T47D (cell line): ENCODE measurements at places on chromosomes 3 and 15.
A peak's percentile ranks its signal among the peaks of the same experiment; 100 is the strongest.

DNA sequence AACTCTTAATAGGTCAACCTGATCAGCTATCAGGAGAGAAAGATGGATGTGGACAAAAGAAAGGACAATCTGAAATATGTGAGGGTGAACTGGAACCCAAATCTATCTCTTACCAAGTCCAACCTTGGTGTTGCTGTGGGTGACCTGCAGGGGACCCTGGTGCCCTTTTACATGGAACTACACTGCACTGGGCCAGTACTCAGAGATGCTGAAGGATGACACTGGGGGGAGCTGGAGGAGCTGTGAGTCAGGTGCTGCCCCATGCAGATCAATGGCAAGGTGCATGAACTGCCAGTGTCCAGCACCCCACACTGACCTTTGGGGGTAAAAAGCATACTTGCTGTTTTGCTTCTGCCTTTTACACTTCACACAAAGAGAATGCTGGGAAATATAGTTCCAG, 55.6 kb upstream of the TBC1D5 start:
- DNase-seq, result no peak

DNA sequence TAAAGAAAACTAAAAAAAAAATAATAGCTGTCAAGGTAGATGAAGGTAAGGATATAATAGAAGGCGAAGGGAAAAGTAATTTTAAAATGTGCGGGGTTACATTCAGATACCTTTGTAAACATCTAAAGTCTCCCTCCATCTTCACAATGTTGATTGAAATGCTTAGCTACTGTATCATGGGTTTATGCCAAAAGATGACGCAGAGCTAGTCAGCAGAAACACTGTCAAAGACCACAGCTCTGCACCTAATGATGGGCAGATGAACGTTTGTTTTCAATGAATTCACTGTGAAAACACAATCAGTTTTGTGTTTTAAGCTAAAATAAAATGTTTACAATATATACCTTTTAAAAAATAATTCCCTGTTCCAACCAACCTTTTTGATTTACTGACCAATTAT, 61.2 kb downstream of the RFTN1 start:
- DNase-seq, result no peak

DNA sequence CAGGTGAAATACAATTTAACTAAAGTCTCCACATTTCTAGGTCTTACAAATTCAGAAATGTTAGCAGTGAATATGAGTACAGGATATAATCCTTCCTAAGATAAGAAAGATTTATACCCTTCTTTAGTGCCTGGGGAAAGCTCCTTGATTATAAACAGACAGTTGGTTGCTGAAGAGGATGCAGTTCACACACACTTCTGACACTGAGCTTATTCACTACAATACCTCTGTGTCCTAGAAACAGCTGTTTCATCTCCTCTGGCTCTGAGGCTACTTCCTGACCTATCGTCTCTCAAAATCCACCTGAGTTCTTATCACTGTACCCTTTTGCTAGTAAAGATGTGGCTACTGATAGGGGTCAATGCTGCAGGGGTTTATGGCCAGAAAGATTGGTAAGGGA, 57.1 kb downstream of the TP63 start:
- no peak for DNase-seq

DNA sequence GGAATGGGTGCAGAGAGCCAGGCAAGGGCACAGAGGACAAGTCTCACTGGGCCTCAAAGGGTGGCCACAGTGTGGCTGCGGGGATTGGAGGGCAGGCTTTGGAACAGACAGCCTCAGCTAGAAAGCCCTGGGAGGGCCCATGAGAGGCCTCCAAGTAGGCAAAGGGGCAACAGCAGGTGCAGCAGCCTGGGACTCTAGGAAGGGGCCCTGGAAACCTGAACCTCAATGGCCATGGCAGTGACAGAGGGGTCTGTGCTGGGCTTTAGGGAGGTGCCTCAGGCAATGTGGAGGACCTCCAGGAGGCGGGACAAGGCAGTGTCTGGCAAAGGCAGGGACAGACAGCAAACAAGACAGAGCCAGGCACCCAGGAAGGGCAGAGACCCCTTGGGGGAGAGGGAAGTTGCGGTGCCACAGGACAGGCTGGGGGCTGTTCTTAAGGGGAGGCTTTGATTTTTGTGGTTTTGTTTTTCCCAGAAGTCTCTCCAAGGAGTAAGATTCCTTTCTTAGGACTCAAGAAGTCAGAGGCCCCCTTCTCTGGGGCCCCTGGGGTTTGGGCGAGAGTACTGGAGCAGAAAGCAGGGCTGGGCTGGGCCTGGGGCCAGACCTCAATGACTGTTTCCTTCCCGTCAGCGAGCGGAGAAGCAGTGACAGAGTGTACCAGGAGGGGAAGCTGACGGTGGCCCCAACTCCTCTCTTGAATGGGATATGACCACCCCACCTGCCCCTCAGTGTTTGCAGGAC, 9.7 kb downstream of the STOML1 start:
- no peak for DNase-seq

DNA sequence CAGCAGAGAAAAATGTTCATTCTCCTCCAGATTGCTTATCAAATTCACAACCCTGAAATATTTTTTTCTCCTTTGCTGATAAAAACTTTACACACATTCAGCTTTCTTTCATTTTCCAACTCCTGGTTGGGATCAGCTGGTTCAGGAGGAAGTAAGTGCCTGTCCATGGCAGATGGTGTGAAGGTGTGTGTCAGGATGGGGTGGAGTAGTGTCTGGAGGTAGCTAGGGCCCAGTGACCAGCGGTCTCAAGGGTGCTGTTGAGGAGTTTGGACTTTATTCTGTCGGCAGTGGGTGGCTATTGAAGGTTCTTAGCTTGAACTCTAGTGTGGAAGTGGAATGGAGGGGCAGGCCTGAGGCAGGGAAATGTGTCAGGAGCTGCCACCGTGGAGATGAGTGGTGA, 46.9 kb upstream of the PTPN23 start:
- DNase-seq, result no peak

DNA sequence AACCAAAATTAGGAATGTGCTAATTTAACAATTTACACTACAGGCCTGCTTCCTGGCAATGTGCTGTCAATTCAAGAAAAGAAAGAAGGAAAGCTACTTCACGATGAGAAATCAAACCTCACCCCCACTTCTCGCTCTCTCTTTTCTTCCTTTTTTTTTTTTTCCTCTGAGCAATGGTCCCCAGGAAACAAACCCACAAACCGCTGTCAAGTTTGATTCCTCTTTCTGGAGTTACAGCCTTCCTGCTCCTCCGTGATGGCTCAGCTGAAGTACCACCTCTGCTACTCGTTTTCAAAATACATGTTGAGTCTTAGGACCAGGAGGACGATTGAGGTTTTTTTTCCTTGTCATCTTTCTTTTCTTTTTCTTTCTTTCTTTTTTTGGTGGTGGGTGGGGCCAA, 3.4 kb upstream of the TRIM71 start:
- DNase-seq, result no peak

DNA sequence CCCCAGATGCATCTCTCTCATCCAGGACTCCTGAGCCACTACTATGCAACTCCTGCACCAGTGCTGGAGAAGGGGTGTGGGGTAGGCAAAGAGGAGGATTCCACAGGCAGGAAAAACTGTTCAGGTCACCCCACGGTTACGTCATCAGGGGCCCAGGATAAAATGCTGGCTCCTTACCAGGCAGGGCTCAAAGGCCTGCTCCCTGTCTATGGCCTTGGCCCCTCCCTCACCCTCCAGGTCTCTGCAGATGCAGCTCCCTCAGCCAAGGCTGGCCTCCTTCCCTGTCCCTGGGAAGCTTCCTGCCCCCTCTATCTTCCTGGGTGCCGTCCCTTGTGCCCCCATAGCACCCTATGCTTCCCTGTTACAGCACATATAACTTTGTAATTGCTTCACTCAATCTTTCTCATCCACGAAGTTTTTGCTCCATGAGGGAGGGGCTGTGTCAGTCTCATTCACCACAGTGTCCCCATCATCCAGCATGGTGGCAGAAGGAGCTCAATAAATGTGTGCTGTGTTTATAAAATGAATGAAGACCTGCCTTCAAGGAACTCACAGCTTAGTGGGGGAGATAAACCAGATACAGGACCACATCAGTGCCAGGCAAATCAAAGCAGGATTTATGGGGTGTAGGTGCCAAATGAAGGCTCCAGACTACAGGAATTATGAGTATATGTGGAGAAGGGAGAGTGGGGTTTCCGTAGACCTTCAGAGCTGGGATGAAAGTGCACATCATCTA, 18.6 kb downstream of the KBTBD13 start:
- no peak for DNase-seq

DNA sequence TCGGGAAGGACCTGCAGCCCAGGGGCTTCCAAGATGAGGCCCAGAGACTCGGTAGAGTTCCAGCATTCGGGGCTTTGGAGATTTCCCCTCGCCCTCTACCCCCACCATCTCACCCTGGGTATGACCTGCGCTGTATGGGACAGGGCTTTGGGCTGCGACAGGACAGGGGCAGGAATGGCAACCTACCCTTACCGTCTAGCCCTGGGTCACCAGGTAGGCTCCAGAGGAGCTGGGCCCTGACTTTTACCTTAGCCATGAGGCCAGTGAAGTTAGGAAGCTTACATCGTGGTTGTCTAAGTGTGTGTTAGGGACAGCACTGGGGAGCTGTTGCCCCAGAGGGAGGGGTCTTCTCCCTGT, 683 bp downstream of the PPM1M start:
- no peak for DNase-seq

DNA sequence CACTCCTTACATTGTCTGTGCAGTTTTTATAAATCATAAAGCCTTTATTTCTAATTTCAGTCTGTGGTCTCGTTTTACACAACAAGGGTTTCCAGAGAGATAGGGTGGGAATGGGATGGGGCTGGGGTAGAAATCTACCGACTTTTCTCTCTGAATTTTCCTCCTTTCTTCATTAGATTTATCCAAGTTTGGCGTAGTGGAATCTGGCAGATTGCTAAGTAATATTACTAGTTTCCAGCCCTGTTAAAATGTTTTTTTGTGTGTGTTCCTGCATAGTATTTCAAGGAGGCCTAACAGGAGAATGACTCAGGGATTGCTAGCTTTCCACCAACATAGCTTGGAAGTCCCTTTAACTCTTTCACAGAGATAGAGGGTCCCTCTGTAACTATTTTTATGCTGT, 185.5 kb upstream of the GOLGA6L4 start:
- DNase-seq, result no peak

- no peak for DNase-seq
These were observed 74.7 kb downstream of the ZBBX start for GRCh38 chr3:167305340-167305890.

- peak; percentile 52 for DNase-seq
These were observed 449 bp downstream of the RAF1 start for GRCh38 chr3:12663401-12663935.

DNA sequence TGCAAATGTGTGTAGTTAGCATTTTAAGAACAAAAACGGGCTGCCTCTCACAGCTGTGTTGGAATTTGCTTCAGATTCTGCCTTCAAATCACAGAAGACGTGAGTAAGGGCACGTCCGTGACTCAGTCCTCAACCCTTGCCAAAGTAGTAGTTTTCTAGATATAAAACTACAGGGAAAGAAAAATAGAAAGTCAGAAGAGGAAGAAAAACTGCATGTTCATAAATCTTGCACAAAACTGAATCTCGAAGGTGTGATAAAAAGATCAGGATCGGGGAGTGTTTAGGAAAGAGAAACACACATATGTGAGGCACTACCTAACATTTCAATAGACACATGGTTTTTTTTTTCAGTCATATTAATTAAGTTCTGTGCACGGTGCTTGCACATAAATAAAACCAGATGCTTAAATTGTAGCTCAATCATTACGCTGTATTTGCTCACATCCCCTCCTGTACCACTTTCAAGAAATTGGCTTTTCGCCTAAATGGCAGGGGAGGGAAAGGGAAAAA, 71.7 kb downstream of the P3H2 start:
- no peak for DNase-seq

DNA sequence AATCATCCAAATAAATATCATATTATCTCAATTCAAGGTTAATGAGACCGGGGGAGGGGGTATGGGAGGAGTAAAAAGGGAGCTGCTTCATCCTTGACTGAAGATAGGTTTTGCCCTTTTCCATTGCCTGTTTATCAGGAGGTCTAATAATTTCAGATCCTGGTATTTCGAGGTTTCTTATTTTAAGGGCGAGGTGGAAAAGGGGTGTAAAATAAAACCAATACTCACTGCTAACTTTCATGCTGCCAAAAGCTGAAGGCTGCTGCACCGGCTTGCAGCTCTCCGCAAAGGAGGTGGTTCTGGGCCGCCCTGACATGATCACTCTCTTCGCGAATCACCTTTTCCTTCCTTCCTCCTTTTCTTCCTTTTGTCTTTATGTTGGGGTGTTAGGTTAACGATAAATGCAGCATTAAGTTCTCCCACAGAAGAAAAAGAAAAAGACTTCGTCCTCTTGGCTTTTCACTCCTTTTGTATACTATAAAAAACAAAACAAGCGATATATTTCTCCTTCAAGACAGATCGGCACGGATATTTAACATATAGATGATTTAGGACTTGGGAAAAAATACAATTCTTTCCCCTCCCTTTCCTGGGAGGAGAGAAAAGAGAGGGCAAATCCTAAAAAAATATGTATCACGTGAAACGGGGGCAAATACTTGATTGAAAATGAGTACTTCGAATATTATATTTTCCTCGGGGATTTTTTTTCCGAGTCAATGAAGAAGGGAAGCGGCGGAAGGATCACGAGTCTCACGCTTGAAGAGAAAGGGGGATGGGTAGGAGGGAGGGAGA, 932 bp downstream of the GSK3B start:
- peak; percentile 89 for DNase-seq

DNA sequence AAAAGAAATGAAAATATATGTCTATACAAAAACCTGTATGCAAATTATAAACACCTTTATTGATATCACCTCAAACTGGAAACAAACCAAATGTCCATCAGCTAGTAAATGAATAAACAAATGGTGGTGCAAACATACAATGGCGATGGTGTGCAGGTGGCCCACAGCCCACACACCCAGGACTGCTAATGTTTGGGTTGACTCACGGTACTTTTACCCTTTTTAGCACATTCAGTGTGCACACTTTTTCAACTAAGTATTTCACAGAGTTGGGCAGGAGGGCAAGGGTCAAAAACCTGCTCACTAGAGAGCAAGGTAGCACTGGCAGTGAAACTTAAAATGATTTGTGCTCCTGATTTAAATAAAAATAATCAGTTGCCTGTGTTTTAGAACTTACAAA, 123.1 kb upstream of the BHLHE40 start:
- DNase-seq, result no peak
